ENCODE measurements at places on chromosomes 11 and 22.
A peak's percentile ranks its signal among the peaks of the same experiment; 100 is the strongest.

DNA sequence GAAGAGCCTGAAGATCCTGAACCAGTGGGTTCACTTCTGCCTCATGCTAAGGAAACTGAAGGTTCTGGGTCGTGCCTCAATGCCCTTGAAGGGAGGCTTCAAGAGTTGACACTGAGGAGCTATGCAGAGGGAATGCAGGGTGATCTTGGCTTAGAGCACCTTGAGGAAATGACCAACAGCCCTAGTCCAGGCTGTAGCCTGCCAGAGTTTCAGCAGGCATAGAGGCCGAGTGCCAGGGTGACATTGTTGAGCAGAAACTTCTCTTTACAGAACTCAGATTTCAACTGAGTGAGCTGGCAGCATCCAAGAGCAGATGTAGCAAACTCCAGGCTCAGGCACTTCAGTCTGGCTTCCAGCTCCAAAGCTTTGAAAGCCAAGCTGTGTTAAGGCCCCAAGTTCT, 23.1 kb upstream of the CAPRIN1 start:
- DNase-seq, result no peak

DNA sequence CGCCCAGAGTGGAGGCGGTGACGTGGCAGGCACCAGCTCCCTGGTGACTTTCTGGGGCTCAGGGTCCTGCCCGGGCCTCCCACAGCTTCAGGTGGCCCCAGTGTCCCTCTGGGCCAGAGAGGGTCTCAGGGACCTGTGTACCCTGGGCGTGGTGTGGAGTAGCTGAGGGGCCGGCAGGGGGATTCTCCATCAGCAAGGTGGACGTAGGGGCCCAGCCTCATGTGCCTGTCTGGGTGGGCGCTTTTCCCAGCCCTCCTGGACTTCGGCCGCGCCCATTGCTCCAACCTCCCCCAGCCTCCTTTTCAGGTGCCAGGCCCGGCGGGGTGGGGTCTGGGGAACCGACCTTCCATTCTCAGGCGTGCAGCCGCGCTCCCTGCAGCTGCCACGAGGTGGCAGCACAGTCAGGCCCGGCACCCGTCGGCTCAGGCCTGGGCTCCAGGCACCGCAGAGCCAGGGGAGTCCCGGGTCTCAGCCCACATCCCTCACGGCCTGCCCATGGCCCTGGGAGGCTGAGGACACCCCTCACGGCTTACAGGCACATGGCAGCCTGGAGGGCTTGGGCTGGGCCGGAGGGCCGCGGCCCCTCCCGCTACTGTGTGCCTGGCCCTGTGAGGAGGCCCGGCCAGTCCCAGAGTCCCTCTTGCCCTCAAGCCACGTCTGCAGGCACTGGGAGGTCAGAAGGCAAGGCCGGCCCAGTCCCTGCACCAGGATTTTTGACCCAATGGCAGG, 19.9 kb upstream of the MUC5B start:
- peak; percentile 15 for DNase-seq

DNA sequence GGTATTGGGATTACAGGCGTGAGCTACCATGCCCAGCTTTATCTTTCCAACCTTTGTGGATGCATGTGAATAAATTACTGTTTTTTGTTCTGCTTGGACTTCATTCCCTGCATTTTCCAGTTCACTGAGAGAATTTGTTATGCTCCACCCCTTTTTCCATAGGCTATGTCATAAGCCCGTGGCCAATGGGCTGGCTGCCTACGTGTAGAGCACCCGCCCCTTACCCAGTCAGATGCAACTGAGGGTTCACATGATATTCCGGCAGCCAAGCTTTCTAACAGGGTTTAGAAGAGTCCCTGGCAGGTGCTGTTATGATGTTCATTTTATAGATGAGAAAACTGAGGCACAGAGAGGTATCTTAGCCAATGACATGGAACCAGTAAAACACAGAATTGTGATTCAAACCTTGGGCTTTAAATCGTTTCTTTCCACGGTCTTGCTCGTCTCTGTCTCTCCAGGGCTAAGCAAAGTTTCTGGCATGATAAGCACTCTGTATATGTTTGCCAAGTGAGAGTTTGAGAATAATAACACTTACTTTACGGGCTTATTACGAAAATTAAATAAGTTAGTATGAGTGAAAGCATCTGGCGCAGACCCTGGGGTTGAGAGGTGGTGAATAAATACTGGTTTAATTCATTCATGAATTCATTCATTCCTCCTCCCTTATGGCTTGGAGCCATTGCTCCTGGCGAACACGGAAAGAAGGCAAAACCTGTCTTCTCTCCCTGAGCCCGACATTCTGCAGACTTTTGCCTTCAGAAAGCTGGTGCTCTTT, 42.4 kb upstream of the RASD2 start:
- no peak for DNase-seq

- no peak for DNase-seq
Observed at GRCh38 chr11:44246726-44247125, 63.2 kb downstream of the ALX4 start.

DNA sequence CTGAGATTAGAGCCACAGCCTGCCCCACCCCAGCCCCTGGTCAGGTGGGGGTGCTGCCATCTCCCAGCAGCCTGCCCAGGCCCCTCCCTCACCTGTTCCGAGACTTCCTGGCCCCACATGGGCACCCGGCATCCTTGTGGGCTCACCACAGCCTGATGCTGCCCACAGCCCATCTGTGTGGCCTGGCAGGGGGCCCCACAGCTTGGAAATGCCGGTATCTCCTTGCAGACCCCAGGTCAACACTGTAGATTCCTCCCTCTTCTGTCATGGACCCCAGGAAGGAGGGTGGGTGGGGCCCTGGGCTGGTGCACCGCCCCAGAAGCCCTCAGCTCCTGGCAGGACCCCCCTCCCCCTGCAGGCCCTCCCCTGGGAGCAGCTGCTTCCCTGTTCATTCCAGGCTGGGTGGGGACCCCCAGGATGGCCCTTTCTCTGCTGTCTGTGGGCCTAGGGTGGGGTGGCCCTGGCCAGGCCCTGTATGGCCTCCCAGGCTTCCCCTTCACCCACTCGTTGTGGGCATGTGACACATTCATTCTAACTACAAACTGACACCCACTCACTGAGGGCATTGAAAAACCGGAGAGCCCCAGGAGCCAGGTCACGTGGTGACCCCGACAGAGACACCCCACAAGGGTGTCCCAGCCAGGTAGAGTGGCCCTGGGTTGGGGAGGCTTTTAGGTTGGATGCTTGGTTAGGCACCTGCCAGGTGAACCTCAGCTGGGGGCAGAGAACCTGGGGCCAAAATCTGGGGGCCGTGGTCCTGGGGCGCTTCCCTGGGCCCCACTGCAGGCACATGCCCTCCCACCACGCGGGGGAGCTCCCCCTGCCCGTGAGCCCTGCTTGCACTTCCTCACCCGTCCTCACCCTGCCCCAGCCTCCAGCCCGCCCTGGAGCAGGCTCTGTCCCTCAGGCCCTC, 44.1 kb upstream of the CCDC188 start:
- no peak for DNase-seq

GRCh38 chr22:47337161-47337621, 574.7 kb downstream of the TBC1D22A start:
- DNase-seq, result no peak

DNA sequence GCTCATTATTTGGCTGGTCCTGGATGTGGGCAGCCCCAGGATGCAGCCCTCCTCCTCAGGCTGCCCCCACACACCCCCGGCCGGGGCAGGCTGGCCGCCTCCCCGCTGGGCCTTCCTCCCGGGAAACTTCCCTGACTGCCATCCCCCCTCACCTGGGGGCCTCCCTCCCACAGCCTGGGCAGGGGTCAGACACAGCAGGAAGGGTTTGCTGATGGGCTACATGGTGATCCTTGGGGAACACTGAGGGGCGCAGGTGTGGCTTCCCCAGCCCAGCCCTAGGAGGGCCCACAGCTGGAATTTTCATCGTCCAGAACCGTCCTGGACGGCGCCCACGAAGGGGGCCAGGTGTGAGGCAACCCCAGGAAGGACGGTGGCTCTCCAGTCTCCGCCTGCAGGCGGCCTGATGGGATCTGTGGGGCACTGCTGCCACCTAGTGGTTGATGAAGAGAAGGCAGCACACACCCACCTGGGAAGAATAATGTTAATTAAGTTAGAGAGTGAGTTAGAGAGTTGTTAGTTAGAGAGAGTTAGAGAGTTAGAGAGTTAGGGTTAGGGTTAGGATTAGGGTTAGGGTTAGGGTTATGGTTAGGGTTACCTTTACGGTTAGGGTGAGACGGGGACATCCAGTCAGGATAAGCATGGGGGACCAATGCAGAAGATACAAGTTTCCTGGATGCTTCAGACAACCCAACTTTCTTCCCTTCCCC, 75.9 kb upstream of the PRR5 start:
- peak; percentile 41 for DNase-seq

- no peak for DNase-seq
Observed at GRCh38 chr11:11731311-11732083, 109.7 kb upstream of the GALNT18 start.

- no peak for DNase-seq
Observed at GRCh38 chr11:64438986-64439771, 80.2 kb downstream of the RPS6KA4 start.

- DNase-seq, result no peak
Observed at GRCh38 chr11:1503708-1504104, 17.1 kb upstream of the MOB2 start.

DNA sequence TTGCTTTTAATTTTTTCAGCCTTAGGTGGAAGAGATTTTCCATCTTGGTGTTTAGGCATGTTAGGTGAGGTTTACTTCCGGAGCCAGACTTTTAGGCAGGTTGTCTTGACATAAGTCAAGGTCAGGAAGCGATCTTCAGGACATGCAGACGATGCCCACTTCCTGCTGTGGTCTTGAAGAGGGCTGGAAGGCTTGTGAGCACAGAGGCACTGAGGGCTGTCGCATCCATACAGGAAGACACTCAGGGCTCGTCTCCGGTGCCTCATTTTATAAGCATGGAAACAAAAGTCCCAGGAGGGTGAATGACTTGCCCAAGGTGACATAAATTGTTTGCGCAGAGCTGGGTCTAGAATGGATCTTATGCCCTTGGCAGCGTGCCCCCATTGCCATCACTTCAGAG, 30.8 kb downstream of the MARK2 start:
- peak; percentile 65 for DNase-seq

GRCh38 chr11:122046846-122047245, 69.2 kb downstream of the BLID start:
- DNase-seq, result no peak

DNA sequence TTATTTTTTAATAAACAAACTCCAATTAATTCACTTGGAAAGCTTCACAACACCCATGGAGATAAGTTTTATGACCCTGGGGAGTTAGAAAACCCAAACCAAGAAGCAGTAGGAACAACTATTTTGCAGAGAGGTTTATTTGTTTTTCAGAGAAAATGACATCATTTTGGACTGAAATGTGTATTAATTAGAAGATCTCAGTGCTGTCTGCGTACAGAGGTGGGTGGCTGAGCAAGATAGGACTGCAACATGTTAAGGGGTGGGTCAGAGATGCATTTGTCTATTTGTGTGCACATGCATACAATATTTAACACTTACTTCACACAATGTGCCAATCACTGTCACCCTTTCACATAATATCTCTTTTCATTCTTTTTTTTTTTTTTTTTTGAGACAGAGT, 1.1 kb downstream of the SCGB1A1 start:
- no peak for DNase-seq

GRCh38 chr11:62728171-62728988, at the start of gene TTC9C:
TSS of gene TTC9C (plus strand) at chr11:62728486. CDS start at chr11:62728849, 363 bp downstream.
- DNase-seq, result peak; percentile 82

DNA sequence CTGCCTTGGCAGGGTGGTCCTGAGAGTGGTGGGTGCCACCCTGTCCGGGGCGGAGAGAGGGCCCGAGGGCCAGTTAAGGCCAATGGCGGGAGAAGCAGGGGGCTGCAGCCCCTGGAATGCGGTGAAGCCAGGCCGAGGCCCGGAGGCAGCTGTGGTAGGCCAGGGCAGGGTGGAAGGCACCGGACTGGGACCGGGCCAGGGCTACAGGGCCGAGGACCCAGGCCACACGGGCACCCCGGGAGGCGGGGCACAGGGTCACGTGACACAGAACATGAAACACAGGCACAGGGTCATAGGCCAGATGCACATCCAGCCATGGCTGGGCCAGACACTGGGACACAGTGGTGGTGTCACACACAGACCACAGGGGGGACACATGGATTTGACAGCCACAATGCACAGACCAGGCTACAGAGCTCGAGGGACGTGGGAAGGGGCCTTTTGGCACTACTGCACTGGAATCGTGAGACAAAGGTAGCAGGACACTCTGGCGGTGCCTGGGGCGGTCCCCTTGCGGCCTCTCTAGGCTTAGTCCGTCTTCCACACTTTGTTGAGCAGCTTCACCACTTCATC, 2.8 kb downstream of the SLC25A1 start:
- no peak for DNase-seq

- no peak for DNase-seq
Observed at GRCh38 chr11:78034623-78035022, 11.5 kb upstream of the KCTD14 start.

- no peak for DNase-seq
Observed at GRCh38 chr22:41257696-41258095, 17.0 kb upstream of the CHADL start.

DNA sequence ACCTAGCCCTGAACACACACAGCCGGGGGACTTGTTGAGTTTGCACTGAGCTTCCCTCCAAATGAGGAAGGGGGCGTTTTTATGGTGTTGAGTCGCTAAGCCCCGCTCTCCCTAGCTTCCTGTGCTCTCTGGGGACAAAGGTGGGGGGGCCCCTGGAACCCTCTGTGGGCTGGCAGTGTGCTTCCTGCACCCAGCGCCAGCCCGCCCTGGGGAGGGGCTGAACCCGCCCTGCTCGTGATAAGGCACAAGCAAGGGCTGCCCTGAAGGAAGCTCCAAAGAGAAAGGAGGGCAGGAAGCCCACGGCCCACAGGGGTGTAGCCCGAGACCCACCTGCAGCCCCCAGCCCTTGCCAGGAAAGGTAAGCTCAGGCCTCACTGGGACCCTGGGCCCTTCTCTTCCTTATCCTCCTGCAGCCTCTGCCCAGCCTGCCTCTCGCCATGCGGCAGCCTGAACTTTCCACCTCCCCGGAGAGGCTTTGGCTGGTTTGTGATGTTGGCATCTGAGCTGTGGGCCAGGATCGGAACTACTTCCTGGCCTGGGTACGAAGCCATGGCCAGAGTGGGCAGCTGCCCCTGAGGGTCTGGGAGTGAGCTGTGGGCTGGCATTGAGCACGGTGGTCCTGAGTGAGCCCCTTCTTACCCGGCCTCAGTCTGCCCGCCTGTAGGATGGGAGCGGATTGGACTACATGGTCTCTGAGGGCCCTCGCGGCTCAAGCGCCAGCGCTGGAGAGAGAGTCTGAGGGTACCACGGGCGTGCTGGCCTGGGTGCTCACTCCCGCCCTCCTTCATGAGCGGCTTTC, at the start of gene FERMT3:
FERMT3 (plus strand) TSS at position 265 of the 799 bp plus-strand sequence. CDS start 644 bp downstream, outside the sequence.
- peak; percentile 87 for DNase-seq

Measured in GDM1 (cell line).